Stimulated activated CD4-positive, alpha-beta T cell treated with anti-CD3 and anti-CD28 coated beads, Interleukin-15, amount 100 ng/mL, for 1 hour (primary cell): ENCODE measurements at places on chromosomes 11 and 22.
A peak's percentile ranks its signal among the peaks of the same experiment; 100 is the strongest.

DNA sequence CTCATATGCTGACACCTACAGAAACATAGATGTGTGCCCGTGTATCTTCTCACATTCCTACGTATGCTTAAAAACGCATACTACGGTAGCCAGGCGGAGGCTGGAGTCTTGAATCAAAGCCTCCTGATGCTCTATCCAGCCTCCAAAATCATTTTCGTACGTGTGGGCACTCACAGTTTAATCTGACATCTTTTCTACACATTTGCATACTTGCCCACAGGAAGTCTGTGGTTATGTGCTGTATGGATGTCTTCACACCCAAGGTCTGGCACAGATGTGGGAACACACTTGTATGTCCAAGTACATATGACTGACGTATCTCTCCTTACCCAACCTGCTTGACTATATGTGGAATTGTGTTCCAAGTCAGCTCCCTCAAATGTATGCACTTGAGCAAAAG lies 561.8 kb upstream of the CADM1 start:
- DNase-seq: no peak

DNA sequence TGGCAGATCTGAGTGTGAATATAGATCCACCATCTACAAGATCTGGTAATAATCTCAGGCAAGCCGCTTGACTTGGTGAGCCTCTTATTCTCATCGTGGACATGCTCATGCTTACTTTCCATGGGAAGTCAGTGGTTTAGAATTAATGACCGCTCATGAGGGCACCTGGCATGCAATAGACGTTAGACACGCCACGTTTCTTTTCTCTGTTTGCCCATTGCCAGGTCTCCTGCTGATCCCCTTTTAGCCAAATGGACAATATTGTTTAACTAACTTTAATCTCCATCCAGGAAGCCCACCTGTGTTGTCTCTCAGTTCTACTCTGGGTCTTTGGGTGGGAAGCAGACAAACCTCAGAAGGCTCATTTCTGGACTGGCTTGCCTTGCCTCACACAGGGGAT lies 439.1 kb downstream of the ETS1 start:
- no peak for DNase-seq

- DNase-seq: no peak
Measured at GRCh38 chr11:120326845-120327281, 1.8 kb downstream of the TLCD5 start.

DNA sequence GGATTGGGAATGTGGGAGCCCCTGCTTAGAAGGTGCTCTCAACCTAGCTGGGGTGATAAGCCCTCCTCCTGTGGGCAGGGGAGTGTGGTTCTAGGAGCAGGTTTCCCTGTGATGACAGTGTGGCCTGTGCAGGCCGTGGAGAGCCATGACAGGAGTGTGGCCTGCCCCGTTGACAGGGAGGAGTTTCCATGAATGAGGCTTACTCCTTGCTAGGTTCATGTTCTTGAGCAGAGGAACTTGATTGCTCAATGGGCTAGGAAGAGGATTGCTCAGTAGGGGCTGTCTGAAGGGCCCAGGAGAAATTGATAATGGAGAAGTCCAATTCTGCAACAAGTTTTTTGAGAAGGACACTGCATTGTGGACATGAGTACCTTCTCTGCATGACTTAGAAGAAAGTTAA lies 92.0 kb downstream of the PPP6R3 start:
- no peak for DNase-seq

- no peak for DNase-seq
Measured at GRCh38 chr11:7605186-7605943, 67.9 kb downstream of the CYB5R2 start.

- DNase-seq: no peak
Measured at GRCh38 chr11:128942272-128942612, 429 bp downstream of the TP53AIP1 start.

DNA sequence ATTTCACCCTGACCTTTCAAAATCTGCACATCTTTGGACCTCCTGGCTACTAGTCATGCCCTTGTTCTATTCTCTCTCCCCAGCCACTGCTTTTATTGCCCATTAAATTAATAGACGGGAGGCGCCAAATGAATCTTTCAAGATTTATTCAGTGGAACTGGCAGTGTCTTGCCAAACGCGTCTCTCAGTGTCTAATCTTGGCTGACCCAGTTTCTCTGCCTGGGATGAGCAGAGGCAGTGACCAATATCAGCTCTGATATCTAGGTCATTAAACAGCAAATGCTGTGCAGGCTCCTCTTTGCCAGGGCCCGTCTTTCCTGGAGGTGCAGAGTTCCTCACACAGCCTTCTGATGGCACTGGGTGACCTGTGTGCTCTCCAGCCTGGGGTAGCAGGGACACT lies 74.0 kb downstream of the TRAF6 start:
- no peak for DNase-seq

GRCh38 chr22:41177622-41178424 lies 27.3 kb upstream of the L3MBTL2 start:
- no peak for DNase-seq

GRCh38 chr11:46247659-46248058 lies 29.8 kb upstream of the CREB3L1 start:
- DNase-seq: no peak

GRCh38 chr11:134164490-134165370 lies 59.0 kb downstream of the NCAPD3 start:
- no peak for DNase-seq

- no peak for DNase-seq
Measured at GRCh38 chr22:49426098-49426497, 401.6 kb downstream of the BRD1 start.

- DNase-seq: no peak
Measured at GRCh38 chr11:60097189-60097588, 8.7 kb downstream of the MS4A2 start.

- DNase-seq: no peak
Measured at GRCh38 chr11:69078930-69079605, 30.3 kb downstream of the TPCN2 start.

- no peak for DNase-seq
Measured at GRCh38 chr11:121067453-121067852, 33.6 kb upstream of the TECTA start.

- DNase-seq: no peak
Measured at GRCh38 chr22:24482575-24482974, 12.6 kb upstream of the UPB1 start.

DNA sequence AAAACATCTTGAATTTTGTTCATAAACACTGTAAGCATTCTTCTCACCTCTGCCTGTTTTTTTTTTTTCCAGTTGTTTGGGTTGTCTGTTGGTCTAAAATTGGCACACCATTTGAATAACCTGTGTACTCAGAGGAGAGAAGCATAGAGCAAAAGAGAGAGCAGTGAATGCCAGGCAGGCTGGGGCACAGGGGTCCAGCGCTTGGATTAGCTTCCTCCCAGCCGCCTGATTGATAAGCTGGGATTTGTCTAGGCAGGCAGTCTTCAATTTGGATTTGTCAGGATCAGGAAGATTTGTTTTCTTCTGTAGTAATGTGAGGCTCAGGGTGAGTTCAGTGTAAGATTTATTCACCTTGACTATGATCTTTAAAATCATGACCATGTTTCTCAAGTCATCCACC lies 59.0 kb downstream of the ARL14EP start:
- DNase-seq: no peak

DNA sequence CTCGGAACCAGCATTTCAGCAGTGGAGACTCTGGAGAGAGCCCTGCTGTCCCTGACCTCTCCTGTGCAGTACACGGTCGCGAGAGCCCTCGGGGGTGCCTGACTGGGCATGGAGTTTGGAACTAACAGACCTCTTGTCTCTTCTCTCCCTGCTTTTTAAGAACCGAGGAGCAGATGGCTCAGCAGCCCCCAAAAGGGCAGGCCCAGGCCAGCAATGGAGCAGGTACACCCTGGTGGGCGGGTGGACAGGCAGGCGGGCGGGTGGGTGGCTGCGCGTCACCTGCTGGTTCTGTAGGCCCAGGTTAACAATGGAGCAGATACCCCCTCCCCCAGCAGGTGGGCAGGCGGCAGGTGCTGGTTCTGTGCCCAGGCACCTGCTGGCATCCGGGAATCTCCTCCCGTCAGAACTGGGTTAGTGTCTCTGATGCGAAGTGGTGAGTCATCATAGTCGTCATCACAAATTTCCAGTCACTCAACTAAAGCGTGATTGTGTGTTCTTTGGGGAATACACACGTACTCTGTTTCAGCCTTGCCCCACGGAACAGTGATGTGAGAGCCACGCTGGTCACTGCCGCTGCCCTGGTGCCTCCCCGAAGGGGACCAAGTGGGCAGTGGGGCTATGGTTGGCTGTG lies 41.1 kb downstream of the GRAMD4 start:
- DNase-seq: peak; percentile 43

- no peak for DNase-seq
Measured at GRCh38 chr11:63882555-63883242, 34.3 kb downstream of the RCOR2 start.

GRCh38 chr11:69984457-69985261 lies 93.5 kb upstream of the ANO1 start:
- DNase-seq: no peak

DNA sequence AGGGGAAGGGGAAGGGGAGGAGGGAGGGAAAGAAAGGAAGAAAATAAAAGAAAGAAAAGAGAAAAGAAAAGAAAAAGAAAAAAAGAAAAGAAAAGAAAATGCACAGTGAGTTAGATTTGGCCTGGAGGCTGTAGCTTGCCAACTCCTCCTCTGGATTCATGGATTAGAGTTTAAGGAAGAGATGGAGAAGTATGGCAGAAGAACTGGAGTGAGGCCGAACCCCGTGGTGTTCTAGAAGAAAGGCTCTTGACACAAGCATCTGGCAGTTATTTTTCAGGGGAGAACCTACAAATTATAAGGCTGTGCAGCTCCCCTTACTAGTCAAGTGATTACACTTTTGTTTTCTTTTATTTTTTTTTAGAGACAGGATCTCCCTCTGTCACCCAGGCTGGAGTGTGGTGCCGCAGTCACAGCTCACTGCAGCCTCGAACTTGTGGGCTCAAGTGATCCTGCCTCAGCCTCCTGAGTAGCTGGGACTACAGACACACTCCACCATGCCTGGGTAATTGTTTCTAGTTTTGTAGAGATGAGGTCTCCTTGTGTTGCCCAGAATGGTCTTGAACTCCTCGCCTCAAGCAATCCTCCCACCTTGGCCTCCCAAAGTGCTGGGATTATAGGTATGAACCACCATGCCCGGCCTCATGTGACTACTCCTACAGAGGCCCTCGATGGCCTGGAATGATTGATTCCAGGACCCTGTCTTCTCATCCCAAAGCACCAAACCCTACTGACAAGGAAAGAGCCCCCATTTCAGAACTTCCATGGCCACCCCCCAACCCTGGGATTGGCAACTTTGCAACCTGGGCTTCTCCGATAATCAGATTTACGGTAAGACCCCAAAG lies 19.5 kb downstream of the ZNF74 start:
- DNase-seq: no peak

DNA sequence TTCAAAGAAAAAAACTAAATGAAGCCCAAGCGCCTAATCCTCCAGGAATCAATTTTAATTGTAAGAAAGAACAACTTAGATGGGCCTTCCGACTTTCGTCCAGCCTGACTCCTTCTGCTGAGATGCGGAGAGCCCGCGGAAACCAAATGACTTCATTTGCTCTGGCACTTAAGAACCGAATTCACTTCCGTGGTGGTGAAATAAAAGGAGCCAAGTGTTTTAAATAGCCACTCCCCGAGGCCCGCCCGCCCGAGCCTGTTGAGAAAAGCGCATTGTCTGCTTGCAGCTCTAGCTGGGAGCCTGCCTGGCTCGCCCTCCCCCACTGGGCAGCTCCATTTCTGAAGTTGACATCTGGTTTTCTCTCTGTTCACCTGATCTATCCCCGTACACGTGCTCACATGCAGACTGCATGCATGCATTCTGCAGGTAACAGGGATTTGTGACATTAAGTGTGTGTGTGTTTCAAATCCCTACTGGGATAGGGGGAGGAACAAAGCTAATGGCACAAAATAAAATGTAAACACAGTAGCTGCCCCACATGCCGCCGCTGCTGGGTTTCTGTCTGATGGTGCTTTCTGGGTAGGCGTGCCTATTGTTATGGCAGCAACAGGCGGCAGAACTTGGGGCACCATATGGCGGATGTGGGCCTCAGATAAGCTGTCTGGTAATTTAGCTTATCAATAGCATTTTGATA lies 6.2 kb downstream of the TEAD1 start:
- no peak for DNase-seq

- DNase-seq: no peak
Measured at GRCh38 chr11:26229981-26230380, 101.9 kb upstream of the ANO3 start.

GRCh38 chr22:44765571-44766285 lies 13.4 kb downstream of the ARHGAP8 start:
- no peak for DNase-seq

GRCh38 chr11:61725781-61726231 lies 26.6 kb upstream of the MYRF start:
- DNase-seq: no peak

GRCh38 chr11:65882120-65883057 lies 2.8 kb downstream of the CTSW start:
- DNase-seq: no peak

DNA sequence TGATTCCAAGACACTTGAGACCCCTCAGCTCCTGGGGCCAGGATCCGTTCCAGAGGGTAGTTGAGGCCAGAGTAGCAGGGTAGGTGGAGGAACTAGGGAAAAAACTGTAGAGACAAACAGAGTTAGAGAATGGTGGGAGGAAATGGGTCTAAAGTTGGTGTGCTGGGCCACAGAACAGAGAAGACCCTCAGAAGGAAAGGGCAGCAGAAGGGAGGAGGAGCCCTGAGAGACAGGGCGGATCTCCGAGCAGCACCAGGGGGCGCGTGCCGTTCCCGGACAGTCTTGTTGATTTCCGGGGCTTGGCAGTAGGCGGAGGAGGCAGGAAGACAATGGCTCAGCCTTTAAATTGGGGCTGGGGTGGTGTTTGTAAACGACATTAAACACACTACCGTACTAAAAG lies 2.4 kb upstream of the CECR2 start:
- DNase-seq: no peak

DNA sequence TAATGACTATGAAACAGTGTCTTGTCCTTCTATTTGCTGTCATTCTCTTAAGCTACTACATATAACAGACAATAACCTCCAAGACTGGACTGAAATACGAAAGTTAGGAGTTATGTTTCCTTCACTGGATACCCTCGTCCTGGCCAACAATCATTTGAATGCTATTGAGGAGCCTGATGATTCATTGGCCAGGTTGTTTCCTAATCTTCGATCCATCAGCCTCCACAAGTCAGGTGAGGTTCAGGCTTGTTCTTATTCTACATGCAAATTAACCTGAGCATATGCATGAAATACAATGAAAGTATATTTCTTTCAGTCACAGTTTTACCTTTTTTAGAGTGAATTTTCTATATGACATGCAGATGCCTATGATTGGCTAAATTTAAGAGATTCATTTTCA lies 31.2 kb downstream of the TBCEL start:
- DNase-seq: no peak

GRCh38 chr11:104946907-104947306 lies 21.5 kb downstream of the CASP4 start:
- DNase-seq: no peak

DNA sequence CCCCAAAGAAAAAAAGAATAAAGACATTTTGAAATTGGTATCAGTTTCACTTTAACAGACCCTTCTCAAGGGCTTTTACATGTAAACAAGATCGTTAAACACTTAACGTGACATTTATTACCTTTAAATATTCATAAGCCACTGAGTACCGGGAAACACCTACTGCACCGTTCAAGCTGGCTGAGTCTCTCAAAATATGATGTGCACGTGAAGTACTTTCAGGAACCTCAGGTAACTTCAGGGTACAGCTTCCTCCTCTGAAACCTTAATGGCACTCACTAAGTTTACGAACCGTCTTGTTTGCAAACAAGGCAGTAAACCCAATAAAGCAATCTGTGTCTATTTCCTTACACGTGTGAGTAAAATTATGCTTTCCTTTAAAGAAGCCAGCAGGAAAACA lies 105.5 kb upstream of the TENM4 start:
- DNase-seq: no peak

GRCh38 chr11:116541460-116541859 lies 231.3 kb downstream of the BUD13 start:
- DNase-seq: no peak

GRCh38 chr22:19574247-19574646 lies 50.0 kb upstream of the CLDN5 start:
- DNase-seq: no peak
